ENCODE measurements at places on chromosomes 1 and 21.
A peak's percentile ranks its signal among the peaks of the same experiment; 100 is the strongest.

DNA sequence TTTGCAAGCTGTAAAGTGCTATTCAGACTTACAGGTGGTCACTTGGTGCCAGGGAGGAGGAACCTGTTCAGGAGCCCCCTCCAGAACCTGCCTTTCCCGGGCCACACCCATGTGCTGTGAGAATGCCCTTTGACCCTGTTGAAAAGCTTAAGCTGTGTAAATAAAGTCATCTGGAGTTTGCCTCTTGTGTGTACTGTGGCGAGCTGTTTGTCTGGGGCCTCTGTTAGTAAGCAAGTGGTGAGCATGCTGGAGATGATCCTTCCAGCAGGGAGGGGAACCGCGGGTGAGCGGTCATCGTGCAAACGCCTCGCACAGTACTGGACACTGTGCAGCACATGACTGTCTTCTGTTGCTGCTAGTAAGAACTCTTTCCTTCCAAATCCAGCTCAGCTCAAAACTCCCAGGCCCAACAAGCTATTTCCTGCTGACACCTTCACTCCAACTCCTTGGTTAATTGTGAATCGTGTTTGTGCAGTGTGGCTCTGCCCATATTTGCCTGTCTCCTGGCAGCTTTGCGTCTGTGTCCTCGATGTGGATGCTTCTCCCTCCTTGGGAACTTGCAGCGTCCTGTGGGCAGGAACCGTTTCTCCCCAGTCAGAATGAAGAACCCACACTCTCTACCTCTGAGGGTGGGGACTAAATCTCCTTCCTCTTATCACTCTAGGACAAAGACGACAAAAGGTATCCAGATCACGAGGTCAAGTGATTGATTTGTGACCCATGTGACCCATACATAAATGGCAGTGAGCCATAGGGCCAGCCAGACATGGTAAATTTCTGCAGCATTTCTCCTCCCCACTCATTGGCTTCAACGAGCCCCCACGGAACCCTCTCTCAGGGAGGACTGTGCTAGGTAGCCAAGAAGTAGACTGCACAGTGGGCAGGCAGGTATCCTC, 13.9 kb upstream of the BTG2 start:
- DNase-seq: no peak

- DNase-seq: no peak
Measured at GRCh38 chr1:108627951-108628350, 32.9 kb downstream of the HENMT1 start.

- no peak for DNase-seq
Measured at GRCh38 chr21:42520628-42521253, 7.1 kb downstream of the SLC37A1 start.

- DNase-seq: no peak
Measured at GRCh38 chr1:13494025-13494424, 19.8 kb downstream of the LRRC38 start.

DNA sequence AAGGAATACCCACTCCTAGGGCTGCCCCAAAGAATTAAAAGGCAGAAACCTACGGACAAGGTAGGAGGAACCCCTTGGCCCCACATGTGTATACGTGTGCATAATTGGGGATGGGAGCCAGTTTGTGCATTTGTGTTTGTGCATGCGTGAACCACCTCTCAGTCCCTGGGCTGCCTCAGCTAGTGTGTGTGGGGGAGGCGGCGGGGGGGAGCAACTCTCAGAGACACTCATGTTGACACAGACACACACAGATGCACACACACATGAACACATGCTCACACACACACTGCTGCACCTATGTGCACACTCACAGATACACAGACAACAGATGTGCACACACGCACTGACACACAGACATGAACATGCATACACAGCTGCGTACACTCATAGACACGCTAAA, 5.1 kb downstream of the LDLRAD1 start:
- no peak for DNase-seq

DNA sequence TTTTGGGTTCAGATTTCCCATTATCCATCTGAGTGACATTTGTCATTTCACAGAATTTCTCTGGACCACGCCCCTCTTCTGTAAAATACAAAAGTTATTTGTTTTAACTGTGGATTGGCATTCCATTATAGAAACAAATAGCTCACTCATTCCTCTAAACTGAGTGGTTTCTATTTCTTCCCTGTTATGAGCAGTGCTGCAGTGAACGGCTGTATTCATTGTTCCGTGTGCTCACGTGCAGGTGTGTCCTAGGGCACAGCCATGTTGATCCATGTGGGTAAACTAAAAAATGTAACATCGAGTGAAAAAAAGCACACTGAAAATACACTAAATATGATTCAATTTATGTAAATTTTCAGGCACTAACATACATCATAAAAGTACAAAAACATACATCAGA, 27.0 kb upstream of the IL12RB2 start:
- DNase-seq: no peak

GRCh38 chr1:26409191-26409807, 1.3 kb upstream of the LIN28A start:
- no peak for DNase-seq

DNA sequence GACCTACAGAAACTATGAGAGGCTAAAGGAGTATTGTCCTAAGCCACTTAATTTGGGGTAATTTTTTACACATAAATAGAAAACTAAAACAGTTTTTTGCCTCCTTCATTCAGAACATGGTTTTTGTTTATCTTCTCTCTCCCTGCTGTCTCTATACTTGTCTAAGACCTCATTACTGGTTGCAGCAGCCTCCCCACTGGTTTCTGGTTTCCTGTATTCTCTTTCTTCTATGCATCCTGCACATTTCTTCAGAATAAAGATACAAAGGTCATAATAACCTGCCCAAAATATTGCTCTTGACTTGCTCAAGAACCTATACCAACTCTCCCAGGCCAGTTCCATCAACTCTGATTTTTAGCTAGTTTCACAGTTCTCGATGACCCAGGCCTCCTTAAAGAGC, 19.8 kb upstream of the BOLA1 start:
- no peak for DNase-seq

GRCh38 chr1:53344921-53345838, 17.3 kb upstream of the LRP8 start:
- no peak for DNase-seq

DNA sequence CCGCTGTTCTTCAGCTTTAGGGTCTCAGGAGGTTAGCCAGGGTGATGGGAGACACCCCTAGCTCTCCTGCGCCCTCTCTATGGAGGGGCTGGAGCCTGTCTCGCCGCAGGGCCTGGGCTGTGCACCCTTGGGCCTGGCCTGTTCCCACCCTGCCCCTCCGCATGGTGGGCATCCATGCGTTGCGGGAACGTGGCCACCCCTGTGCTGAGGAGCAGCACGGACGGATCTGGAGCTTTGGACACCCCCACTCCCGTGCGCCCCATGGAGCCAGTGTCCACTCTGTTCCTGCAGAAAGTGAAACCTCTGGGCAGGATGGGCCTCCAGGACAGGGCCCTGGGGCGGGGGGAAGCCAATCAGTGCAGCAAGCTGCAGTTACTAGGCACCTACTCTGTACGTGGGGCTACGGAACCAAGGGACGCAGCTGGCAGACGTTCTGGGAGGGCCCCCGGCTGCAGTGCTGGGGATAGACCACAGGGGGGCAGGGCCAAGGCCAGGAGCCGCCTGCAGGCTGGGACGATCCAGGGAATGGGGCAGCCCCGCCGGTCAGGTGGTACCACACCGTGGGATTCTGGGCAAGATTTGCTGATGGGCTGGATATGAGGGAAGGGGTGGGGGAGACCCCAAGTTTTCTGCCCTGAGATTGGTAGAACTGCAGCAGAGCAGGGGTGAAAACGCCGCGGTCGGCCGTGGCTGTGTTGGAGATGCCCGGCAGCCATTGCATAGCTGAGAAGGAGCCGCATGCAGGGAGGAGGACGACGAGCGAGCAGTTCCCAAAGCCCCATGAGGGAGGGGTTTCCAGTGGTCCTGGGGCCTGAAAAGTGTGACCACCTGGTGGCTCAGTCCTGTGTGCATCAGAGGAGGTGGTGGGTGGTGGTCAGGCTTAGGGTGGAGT, 43.3 kb downstream of the TP73 start:
- no peak for DNase-seq

- no peak for DNase-seq
Measured at GRCh38 chr1:17352419-17352909, 19.5 kb upstream of the PADI6 start.

GRCh38 chr1:67459068-67459467, 28.9 kb upstream of the SERBP1 start:
- DNase-seq: no peak

DNA sequence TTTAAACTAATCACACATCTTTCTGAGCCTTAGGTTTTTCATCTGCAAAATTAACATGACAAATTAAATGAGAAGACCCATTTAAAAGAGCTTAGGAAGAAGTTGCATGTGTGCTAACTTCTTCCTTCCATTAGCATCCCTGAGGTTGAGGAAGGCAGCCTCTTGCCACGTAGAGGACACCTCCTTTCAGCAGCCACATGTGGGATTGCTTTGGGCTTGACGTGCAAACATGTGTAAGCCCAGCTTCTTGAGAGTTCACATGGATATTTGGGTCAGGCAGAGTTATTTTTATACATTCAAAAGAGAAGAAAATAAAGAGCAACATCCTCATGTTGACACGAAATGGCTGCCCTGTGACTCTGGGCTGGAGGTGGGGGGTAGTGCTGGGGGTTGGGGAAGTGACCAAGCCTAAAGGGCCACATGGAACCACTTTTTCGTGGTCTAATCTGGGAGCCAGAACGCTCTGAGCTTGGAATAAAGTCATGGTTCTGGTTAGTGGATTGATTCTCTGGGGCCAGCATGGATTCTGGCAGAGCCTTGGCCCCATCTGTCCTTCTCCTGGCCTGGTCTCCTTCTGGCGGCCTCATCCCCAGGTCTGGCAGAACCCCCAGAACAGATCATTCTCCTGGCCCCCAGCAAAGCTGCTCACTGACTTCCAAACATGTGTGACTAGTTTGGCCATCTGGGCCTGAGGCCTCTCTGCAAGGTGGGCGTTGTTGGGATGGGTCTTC, 137.1 kb upstream of the USP24 start:
- no peak for DNase-seq

DNA sequence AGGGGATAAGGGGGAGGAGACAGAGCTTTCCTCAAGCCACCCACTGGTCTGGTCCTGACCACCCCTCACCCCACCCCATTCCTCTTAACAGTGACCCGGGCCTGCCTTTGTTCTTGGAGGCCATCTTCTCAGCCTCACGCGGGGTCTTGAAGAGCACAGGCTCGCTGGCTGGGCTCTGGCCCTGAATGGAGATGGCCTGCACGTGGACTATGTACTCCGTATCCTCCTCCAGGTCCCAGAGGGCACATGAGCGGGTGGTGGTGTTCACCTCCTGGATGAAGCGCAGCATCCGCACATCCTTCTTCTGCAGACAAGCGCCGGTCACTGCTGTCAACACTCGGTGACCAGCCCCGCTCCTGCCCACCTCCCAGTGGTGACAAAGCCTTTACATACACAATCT, 2.6 kb downstream of the FNDC5 start:
- DNase-seq: no peak

DNA sequence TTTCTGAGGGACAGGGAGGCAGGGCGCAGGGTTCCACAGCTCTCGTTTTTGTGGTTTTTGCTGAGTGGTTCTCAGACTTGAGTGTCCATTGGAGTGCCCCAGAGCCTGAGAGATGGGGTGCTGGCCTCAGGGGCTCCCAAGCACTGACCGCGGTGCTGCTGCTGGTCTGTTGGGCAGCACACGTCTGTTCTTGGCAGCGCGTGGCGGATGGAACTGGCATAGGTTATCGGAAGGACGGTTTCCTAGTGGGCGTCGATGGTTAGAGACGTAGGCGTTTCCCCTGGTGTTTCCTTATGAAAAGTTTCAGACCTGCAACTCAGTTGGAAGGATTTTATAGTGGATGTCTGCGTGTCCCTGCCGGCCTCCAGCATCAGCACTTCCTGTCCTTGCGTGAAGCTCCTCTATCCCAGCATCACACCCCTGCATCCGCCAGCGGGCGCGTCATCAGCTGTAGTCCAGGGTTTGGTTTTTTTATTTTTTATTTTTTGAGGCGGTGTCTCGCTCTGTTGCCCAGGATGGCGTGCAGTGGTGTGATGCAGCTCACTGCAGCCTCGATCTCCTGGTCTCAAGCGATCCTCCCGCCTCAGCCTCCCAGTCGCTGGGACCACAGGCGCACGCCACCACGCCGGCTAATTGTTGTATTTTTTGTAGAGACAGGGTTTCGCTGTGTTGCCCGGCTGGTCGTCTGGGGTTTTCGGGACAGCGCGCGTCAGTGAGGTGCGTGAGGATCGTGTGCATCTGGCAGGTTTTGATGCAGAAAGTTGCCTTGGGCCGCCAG, 11.8 kb downstream of the RRP1 start:
- no peak for DNase-seq

DNA sequence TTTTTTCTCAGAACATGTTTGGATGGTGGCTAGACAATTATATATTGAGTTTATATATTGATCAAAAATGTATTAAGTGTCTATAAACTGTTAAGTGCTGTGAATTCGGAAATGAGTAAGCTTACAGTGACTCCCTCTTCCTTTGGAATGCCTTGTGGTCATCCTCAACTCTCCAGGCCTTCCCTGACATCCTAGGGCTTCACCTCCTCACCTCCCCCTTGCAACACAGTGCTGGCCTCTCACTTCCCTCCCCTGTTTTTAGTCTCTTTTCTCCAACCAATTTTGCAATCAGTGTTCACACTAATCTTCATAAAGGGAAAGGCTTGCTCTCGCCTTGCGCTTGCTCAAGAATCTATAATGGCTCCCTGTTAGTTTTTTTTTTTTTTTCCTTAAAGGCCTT, 95.1 kb upstream of the C1orf21 start:
- DNase-seq: no peak

- peak; percentile 27 for DNase-seq
Measured at GRCh38 chr21:42400525-42400924, 3.2 kb upstream of the UBASH3A start.

DNA sequence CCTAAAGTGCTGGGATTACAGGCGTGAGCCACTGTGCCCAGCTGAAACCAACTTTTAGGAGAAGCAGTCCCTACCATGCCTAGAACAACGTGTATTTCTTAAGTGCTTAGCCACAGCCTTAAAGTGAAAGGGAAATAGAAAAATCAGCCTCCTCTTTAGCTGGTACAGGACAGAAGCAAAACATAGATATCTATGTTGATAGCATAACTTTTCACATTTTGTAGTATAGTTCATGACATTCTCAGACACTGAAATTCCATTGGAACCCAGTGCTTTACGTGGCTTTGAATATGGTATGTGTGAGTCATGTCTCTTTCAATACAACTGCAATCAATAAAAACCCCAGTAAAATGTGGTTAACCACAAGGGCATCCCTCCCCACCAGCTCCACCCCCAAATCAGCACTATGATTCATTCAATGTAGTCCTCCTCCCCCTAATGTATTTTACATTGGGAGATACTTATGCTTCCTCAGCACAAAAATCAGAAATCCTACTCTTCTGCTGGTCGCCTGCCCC, 32.1 kb downstream of the TGFB2 start:
- DNase-seq: peak; percentile 54

GRCh38 chr1:200369706-200370105, 40.1 kb downstream of the ZNF281 start:
- DNase-seq: no peak

GRCh38 chr1:14345946-14346550, 252.4 kb upstream of the KAZN start:
- no peak for DNase-seq

All from stimulated activated naive CD4-positive, alpha-beta T cell treated with Interleukin-2 at 50 U/mL for 16 hours (primary cell).